Tibial nerve (tissue), 4 donors: ENCODE measurements at places on chromosomes 11 and 22. TPM values are rescaled to one million over a fixed set of nuclear protein-coding genes. Genes with fewer than 3 reads are reported as not detected.

CENATAC gene
- 81.9 TPM for total RNA-seq

DCHS1 gene
- 27.8 TPM for total RNA-seq

OR6T1 gene
- not detected for total RNA-seq

NLRP10 gene
- total RNA-seq, result not detected

ART1 gene
- total RNA-seq, result not detected

TTC9C gene
- 37.1 TPM for total RNA-seq

VSIG10L2 gene
- total RNA-seq, result not detected

IGLL5 gene
- not detected for total RNA-seq

OR8D4 gene
- total RNA-seq, result not detected

FOLR2 gene
- 34.1 TPM for total RNA-seq

SLC25A17 gene
- total RNA-seq, result 21.9 TPM

BATF2 gene
- 1.7 TPM for total RNA-seq

RFPL1 gene
- not detected for total RNA-seq

MOGAT2 gene
- total RNA-seq, result not detected

CAPRIN1 gene
- 135 TPM for total RNA-seq

MCAM gene
- total RNA-seq, result 1,198 TPM
